ENCODE measurements at places on chromosomes 1 and 21.

GRCh38 chr1:11377954-11378353, 101.0 kb upstream of the DISP3 start:
- DNase-seq = no peak

DNA sequence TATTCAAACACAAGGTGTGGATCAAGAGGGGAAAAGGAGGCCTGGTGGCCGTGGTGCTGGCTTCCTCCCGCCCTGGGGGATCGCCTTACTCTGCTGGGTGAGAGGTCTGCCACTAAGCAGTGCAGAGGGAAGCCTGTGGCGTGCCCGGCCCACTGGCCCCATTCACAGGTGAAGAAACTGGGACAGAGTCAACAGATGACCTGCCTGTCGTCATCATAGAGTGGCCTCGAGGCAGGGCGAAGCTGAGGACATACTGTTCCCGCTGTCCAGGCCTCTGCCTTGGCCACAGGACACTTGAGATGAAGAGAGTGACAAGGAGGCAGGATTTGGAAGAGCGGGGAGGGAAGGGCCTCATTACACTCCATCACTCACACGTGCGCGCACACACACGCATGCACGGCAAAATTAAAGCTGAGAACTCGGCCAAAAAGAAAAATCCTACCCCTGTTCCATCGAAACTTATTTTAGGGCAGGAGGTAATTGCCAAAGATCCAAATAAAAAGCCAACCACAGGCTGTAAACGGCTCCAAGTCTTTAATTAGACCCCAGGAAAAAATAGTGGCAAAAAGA, 50.5 kb downstream of the CASZ1 start:
- DNase-seq = no peak

DNA sequence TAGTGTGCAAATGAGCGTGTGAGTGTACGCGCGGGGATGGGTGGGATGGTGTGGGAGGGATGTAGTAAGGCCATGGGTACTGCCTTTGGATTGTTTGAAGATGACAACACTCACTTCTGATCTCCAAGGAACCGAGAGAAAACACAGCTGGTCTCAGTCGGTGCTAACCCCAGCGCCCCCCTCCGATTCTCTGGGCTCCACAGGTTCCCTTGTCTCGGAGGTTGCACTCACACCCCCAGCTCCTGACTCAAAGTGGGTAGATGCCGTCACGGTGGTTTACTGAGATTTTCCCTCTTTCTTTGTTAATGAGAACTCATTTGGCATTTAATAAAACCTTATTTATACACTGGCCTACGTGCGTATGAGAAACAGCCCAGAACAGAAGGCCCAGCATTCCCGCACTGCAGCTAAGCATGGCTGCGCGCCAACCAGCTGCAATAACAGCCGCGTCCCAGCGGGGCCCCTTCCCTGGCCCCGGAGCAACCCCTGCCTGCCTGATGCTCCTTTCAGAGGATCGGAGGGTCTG, 25.8 kb downstream of the ABCA4 start:
- no peak for DNase-seq

- DNase-seq = no peak
These were observed 9.2 kb downstream of the VANGL1 start for GRCh38 chr1:115650961-115651360.

GRCh38 chr1:28560886-28561285, 8.0 kb downstream of the TRNAU1AP start:
- no peak for DNase-seq

DNA sequence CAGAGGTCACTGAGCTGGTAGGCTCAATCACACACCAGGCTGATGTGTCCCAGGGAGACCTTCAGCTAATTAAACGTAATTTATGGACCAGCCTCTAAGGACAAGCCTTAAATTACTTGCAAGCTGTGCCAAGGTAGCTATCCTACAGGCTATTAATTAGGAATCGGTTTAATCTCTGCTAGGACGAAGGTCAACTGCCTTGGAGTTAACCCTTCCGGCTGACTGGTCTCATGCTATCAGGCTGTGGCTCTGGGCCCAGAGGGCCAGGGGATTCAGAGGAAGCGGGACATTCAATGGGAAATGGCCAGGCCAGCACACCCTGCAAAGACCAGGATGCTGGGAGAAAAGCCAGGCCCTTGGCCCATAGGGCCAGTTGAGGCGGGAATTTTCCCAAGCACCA, 19.0 kb downstream of the DHRS3 start:
- no peak for DNase-seq

DNA sequence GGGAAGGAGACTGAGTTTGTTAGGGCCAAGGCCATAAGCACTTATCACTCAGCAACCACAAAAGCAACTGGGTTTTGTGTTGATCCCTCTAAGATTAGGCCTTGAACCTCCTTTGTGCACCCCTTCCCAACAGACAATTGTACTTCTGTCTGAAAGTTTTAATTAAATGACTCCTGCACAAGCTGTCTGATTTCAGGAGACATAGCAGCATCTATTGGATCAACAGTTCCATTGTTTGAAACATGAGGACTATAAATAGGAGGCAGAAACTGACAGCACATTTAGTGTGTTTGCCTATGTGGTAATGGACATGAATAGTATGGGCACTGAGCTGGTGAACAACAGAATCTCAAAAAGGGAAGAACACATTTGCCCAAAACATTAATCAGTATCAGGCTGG, 167.3 kb upstream of the KCNJ6 start:
- DNase-seq = no peak

- DNase-seq = peak; percentile 32
These were observed 52.4 kb downstream of the NAV1 start for GRCh38 chr1:201591348-201591747.

GRCh38 chr21:29295066-29295650, 3.6 kb upstream of the BACH1 start:
- no peak for DNase-seq

GRCh38 chr1:39960431-39960958, 5.5 kb downstream of the MFSD2A start:
- no peak for DNase-seq

GRCh38 chr1:28744184-28744583, 7.4 kb downstream of the YTHDF2 start:
- no peak for DNase-seq

DNA sequence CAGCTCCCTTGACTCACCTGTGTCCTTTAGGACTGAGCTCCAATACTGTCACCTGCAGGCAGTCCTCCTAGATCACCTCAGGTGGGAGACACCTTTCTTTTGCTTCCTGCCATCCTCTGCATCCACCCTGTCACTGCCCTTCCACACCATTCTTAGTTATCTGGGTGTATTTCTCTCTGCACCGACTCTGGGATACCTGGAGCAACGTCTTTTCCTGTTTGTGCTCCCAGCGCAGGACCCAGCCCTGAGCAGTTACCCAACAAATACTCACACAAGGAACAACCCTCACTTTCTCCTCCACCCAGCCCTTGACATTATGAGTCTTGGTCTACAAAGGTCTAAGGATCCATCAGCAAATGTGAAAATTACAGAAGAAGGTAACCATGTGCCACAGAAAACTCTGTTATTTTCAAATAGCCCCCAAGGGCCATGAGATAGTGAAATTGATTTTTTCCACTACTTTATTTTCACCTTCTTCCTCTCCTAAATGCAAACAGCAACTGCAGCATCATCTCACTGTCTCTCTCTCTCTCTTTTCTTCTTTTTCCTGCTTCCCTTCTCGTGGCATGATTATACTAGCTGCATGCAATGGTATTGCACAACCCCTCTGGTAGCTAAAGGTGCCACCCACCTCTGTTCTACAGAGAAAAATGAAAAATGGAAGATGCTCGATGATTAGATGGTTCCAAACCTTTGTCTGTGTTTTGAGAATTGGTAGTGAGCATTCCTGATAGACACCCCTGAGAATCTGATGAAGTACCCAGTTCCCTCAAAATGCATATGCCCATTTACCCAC, 89.0 kb downstream of the MIS18A start:
- DNase-seq = no peak

DNA sequence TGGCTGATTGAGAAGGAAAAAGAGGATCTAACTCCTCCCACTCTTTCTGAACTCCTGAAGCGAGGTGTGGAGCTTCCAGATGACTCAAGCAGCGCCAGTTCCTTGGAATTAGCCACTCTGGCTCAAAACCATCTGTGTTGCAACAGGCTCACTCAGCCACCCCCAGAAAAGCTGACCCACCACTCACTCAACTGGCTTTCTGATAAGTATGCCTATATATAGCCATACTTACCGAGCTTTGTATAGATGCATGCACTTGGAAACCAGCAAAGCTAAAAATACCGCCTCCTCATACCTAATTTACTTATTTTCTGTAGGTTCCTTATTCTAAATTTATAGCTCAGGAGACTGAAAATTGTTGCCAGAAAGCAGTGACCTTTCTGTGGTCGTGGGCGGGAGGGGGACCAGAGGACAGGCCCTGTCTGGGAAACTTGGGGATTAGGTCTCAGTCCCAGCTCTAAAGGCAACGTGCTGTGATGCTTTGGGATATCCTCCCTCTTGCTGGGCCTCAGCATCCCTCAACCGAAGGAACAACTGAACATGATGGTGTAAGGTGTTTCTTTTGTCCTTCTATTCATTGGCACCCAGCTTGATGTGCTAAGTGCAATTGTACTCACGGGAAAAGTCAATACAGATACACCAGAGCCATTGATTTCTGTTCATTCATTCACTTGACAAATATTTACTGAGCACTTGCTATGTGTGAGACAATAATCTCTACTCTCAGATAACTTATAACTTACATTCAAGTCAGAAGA, 65.7 kb downstream of the NENF start:
- no peak for DNase-seq

DNA sequence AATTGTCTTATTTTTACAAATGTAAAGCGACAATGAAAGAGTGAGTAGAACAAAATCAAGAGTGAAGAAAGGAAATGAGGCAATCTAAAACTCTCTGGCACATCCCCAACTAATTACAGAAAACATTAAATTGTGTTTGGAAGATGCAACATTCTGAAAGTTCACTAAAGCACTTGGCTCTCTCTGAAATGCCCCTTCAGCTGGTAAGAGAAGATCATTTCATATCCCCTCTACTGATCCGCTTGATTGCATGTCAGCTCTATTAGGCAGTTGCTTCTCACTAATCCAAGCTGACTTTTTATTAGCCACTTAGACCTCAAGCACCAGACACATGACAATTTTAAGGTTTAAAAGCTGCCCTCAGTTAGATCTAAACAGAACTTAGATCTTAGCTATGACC, 262.8 kb upstream of the PRMT6 start:
- no peak for DNase-seq

- DNase-seq = no peak
These were observed 17.8 kb upstream of the TDRD10 start for GRCh38 chr1:154483941-154484803.

- DNase-seq = no peak
These were observed 208.5 kb upstream of the SNX7 start for GRCh38 chr1:98453066-98453465.

DNA sequence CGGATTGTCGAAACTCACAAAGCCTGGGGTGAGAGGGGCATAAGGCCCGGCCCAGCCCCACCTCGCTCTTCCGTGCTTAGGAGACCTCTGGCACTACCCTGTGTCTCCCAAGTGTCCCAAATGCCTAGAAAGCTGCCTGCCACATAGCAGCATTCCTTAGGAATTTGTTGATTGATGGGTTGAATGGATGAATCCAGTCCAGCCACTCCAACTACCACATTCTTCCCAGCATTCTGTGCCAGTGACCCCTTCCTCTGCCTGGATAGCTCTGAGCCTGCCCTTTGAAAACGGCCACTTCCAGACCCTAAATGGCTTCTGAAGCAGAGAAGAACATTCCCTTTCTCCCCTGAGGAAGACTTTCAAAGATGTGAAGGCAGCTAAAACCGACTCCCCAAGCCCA, 11.5 kb downstream of the CELF3 start:
- no peak for DNase-seq

GRCh38 chr1:232766241-232766890, 38.9 kb upstream of the MAP10 start:
- DNase-seq = no peak

DNA sequence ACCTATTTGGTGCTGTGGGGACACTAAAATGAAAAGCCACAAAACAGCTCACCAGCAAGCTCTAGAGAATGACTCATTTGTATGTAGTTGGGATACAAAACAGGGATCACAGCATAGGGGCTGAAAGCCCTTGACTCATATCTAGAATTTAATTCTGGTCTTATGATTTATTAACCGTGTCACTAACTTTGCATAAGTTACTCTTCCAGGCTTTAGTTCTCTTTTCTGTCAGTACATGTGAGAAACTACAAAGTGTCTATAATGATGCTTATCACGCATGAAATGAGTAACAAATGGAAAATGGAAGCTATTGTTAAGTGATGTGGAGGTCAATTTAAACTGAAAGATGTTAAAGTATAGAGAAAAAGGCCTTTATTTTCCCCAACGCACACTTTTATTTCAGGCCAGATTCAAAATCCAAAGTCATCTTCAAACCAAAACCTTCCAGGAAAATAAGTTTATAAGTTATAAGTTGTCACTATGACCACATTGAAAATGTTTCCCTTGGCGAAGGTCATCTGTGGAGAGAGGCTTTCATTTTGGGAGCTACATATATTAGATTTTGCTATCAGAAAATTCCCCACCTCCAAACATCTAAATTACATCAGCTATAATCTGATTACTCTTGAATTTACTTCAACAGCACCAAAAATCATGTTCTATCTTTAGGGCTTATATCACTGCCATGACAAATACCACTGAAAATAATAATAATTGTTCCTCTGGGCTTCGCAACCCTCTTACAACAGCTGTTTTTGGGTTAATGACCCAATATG, 430.5 kb downstream of the MRPL39 start:
- no peak for DNase-seq

DNA sequence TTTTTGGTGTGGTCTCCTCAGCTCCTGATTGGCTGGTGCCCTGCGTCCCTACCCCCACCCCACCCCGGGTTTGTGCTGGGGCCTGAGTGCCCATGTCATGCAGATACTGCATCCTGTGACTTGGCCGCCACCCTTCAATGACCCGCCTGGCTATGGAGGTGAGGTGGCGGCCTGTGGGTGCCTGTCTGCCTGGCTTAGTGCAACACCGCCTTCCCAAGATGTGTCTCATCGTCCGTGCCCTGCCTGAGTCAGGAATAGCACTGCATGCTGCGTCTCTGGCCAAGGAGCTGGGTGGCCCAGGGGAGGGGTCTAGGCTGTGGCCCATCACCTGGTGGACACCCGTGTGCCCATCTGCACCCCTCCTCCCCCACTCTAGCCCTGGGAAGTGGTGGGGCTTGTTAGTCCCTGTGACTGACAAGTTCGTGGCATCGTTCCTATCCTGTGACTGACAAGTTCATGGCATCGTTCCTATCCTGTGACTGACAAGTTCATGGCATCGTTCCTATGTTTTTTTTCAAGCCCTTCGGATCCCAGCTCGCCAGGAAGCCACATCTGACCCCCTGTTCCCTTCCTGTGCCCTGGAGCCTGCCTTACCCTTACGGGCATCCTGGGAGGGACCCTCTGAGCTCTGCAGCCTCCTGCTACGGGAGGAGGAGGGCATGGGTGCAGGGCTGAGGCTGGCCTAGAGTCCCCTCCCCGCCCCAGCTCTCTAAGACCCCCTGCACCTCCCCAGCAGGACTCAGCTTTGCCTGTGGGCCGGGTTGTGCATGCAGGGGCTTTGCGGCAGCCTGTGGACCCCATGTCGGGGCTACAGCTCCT, 7.5 kb downstream of the SLX9 start:
- no peak for DNase-seq

- no peak for DNase-seq
These were observed 138.1 kb upstream of the ADAMTS5 start for GRCh38 chr21:27104846-27105431.
